Kidney (tissue), 22 donors: ENCODE measurements at places on chromosomes 6 and 20. TPM values are rescaled to one million over a fixed set of nuclear protein-coding genes. Genes with fewer than 3 reads are reported as not detected.

- H3K4me1 ChIP-seq = peaks cover 18% of the 10 kb centered on the region
- no peaks in the 10 kb centered on the region for H3K27me3 ChIP-seq
- no peaks in the 10 kb centered on the region for H3K36me3 ChIP-seq
- H3K27ac ChIP-seq = peak within 1 kb of the TSS; percentile 82
Measured at GRCh38 chr6:30690403-30691207, at the start of gene NRM. Gene NRM (minus strand): TSS chr6:30690984. CDS start chr6:30690974, 10 bp downstream.

DNA sequence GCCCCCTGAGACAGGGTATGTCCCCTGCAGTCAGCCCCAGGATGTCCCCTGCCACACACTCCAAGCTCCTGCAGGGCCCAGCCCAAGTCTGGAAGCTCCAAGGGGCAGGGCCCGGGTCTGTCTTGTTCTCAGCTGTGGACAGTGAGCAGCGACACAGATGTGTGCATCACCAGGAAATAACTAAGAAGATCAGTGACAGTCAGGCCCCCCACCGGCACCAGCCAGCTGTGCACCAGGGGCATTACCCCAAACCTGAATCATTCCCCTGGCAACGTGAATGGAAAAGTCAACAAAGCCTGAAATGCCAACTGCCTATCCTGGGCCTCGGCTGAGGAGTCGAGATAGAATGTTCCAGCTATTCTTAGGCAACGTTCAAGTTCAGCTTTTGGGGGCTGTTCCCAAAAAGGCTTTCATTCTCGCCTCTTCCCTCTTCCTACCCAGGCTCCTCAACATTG is 105.0 kb downstream of the PREX1 start:
- peak overlapping the region; percentile 39 for H3K27ac ChIP-seq
- H3K4me1 ChIP-seq = peaks cover 13% of the 10 kb centered on the region
- H3K4me3 ChIP-seq = no peak overlapping the region
- no peaks in the 10 kb centered on the region for H3K36me3 ChIP-seq

PPP1R3G gene
- total RNA-seq = 1.9 TPM

GRCh38 chr6:130161683-130162404 is 60.9 kb downstream of the SAMD3 start:
- no peak overlapping the region for H3K27ac ChIP-seq
- no peaks in the 10 kb centered on the region for H3K27me3 ChIP-seq
- H3K36me3 ChIP-seq = no peaks in the 10 kb centered on the region
- no peak overlapping the region for H3K4me3 ChIP-seq
- DNase-seq = peak; percentile 27

BMP7 gene
- total RNA-seq = 1.6 TPM
